ENCODE measurements at places on chromosomes 3 and 15. TPM values are rescaled to one million over a fixed set of nuclear protein-coding genes. Genes with fewer than 3 reads are reported as not detected.

PLA2G4E gene
- not detected for total RNA-seq

DNA sequence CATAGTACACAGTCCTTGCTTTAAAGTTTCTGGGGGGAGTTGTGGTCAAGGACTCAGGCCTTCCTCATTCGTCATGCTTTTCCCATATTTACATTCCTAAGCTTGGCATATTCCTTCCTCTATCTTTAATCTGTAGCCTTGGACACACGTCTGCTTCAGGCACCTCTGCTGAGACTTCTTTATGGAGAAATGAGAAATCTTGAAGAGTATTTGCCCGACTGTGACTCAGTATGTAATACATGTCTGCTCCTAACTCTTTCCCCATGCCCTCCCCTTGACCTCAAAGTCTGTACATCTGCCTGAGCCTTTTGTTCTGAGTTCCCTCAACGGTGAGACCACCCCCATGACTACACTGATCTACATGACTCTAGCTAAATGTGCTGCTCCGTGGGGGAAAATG lies 246.1 kb downstream of the SI start:
- DNase-seq = no peak

DNA sequence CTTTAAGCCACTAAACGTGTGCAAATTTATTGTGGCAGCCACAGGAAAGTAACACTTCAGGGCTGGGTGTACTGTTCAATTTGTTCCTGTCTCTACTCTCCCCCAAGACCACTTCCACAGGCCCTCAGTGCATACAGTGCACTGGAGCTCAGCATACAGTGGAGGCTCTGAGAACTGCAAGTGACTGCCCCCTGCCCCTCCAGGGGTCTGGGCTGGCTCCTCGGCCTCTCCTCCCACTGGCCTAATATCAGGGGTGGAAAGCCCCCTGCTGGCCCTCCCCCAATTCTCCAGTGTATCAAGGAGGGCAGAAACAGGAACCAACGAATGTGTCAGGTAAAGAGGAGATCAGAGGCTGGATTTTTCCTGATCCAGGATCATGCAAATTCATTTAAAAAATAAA lies 19.9 kb upstream of the HEG1 start:
- DNase-seq = no peak

DNA sequence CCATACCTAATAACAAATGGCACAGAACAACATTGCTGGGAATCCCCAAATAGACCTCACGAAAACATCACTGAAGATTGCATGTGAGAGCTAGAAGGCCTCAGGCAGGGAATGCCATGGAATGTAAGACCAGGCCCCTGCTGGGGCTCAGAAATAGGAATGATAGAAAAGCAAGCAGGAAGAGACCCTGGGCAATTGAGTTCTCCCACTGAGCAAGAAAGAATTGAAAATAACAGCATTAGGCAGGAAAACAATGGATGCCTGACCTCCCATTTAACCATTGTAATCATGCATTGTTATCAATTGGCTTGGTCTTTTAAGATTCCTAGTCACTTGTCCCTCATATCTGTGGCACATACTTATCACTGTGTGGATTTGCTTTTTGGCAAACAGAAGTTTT lies 581.6 kb downstream of the FHIT start:
- no peak for DNase-seq

GRCh38 chr15:70487387-70487740 lies 276.0 kb downstream of the UACA start:
- DNase-seq = no peak

DNA sequence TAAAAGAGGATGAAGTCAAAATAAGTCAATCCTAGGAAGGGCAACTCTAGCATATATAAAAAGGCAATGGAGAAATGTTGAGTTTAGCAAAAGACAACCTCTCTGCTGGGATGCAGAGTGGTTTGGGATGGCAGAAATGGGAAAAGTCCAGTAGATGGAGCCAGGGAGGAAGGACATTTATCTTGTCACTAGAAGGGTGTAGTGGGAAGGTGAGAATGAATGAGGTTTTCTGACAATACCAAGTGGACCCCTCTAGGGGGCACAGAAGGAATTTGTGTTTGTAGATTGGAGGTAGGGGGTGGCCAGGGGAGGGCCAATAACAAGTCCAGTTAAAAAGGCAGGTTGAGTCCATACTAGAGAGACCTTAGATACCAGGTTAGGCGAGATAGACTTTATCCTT lies 80.0 kb downstream of the THSD4 start:
- no peak for DNase-seq

DNA sequence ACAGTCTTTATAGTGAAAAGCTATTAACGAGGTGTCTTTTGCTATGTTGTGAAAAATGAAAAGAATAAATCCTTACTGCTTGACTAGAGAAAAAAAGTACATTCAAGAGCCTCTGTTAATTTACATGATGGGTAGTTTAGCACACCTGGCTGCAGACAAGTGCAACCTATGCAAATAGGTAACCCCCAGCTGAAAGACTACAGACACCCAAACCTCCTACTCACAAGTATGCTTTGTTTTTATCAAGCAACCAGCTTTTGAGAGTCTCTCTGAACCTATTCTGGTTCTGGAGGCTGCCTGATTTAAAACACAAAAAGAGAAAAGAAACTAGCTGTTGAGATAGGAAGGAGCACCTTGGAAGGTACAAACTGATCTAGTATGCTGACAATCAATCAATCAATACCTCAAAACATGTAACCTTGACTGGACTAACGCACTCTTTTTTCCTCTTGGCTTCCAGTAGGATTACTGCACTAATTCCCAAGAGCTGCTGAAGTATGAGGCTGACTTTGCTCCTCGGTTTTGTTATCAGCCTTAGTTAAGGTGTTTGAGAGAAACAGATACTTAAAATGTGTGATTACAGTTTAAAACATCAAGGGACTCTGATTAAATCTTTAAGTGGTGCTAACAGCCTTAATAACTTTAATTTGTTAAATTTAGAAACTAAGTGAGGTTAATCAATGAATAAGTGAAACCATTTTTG lies 63.6 kb downstream of the OSBPL10 start:
- DNase-seq = no peak

DNA sequence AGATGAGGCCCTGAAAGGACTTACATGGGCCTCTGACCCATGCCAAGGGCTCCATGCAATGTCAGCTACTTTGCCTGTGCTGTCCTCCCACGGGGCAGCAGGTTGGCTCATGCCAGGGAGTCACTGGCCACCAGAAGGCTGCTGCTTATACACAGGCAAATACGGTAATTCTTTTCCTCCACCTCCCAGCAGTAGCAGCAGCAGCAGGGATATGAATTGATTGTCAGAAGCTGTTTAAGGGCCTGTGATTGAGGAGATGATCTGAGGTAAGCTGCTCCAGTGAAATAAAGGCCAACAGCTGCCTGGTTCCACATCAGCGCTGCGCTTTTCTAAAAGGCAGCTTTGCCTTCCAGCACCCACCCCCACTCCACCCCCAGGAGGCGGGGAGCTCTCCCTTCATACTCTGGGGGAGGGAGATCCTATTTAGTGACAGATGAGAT lies 250.5 kb downstream of the SHQ1 start:
- DNase-seq = no peak

GRCh38 chr3:140510303-140510861 lies 167.5 kb upstream of the TRIM42 start:
- no peak for DNase-seq

ROPN1 gene
- not detected for total RNA-seq

DNA sequence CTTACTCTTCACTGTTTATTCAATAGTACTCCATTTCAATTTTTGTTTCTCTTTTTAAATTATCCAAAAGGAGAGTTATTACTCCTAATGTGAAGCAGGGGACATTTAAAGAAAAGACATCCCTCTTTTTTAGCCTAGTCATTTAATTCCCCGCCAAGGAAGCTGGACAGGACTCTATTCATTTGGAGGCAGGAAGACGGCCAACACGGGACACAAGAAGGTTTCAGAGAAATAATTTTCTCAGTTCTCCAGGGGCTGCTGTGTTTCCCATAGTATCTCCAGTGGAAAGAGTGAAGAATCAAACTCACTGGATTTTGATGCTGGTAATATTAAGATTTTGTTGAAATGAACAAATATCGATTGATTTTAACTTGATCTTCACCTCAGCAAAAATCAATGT lies 833.7 kb downstream of the ROBO2 start:
- no peak for DNase-seq

DNA sequence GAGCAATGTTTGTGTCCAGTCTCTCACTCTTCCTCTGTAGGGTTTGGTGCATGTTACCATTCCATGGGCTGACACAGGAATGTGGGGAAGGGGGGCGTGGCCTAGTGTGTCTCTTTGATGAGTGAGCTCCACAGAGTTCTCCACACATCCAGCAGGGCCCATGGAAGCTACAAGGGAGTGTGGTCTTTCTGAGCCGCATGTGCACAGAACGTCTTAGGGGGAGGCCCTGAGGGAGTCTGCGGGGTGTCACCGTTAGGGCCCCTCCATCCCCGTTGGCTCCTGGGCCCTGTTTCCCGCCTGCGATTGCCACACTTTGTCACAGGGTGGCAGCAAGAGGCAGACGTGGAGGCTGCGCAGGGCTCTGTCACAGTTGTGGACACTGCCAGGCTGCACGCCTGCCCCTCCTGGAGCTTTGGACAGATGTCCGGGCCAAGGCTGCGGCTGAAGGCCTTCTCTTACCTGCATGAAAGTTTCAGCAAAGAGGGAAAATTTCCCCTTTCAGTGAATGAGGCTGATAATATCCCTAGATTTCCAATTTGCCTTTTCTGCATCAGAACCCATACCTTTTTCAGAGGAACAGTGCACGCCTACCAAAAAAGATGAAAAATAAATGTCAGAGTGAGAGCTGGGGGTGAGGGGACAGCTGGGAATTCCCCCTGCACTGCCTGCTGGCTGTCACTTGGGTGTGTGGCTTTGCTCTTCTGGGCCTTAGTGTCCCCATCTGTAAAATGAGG lies 24.3 kb downstream of the CACNA2D3 start:
- no peak for DNase-seq

PDZRN3 gene
- total RNA-seq = not detected

- no peak for DNase-seq
These were observed 11.1 kb downstream of the ZBTB38 start for GRCh38 chr3:141379250-141379966.

DNA sequence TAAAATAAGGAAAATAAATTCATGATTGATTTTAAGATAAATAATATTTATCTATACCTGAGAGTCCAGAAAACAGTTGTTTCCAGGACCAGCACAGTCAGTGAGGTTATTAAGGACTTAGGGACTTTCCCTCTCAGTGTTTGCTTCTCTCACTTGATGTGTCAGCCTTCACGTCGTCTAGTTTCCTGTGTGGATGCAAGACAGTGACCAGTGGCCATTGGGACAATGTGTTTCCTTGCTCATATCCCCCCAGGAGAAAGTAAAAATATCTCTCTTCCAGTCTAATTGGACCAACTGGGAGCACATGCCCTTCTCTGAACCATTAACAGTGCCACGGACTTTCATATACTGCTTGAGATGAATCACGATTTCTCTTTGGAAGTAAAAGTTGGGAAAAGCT lies 157.8 kb upstream of the CTNNB1 start:
- no peak for DNase-seq

TM4SF4 gene
- total RNA-seq = not detected

- no peak for DNase-seq
These were observed 59.2 kb upstream of the APEH start for GRCh38 chr3:49614936-49615335.

EFCC1 gene
- 0.28 TPM for total RNA-seq

- no peak for DNase-seq
These were observed 41.9 kb downstream of the CACNA1D start for GRCh38 chr3:53536282-53536681.

DNA sequence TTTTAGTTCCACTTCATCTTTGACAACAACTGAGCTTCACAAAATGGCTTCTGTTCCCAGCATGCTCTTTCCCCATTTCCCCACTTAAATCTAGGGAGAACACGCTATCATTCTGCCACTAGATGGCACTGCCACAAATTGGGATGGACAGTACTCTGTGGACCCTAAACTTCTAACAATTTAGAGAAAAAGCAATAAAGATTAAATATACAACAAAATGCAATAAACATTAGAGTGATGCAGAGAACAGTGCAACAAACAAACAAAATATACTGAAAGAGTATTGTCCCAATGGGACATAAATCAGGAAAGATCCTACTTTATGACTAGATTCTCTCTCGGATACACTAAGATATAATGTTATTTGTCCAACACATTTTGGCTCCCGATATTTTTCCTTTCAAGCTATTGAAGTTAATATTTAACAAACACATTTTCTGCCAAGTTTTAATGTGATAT lies 169.7 kb upstream of the TMCO5A start:
- peak; percentile 43 for DNase-seq

DNA sequence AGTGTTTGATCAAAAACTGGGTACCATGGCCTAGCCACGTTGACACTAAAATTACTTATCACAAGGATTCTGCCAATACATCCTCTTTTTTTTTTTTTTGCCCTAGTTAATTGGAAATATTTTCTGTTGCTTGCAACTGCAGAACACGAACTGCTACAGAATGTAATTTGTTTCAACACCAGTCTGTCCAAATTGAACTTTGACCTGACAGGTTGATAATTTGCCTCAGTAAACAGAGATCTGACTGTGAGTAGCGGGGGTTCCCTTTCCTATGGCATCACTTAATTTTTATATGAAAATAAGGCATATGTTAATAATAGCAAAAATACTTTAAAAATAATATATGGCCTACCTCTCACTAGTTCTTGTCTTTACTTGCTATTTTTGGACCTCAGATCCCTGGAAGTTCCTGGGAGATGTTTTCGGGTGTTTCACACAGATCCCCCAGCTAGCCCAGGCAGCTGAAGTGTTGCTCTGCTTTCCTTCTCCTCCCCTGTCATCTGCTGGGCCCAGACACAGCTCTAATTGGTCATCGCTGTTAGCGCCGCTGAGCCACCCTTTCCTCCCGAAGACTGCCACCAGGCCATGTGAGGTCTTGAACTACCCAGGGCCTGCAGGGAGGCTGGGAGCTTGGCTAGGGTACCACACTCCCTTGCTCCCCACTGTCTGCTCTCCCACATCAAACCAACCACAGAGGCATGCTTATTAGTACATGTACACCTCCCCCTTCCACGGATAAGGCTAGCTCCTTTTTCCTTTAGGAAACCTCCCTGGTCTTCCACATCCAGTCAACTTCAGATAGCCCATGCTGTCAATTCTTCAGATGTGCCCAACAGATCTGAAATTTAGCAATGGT lies 89.8 kb upstream of the RNF7 start:
- no peak for DNase-seq

C15orf40 gene
- total RNA-seq = 12.5 TPM

DNA sequence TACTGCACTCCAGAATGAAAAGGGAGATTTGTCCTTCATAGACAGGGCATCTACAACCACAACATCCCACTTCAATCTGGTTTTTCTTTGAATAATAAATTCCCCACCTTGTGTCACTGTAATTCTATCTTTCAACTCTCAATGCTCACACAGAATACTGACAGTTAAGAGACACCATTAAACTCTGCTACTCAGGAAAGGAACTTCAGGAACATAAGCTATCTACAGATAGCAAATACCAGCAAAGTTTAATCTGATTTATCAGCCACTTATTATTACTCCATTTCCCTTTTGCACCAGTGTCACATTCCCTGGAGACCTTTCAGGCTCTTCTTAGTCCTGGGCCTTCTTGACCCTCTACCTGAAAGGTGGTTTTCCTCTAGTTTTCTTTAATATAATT lies 152.0 kb upstream of the LPP start:
- no peak for DNase-seq

- DNase-seq = no peak
These were observed 2.9 kb downstream of the RBPMS2 start for GRCh38 chr15:64772488-64772887.

NUTM1 gene
- total RNA-seq = not detected

- no peak for DNase-seq
These were observed 44.2 kb downstream of the CMTM8 start for GRCh38 chr3:32282578-32283154.

- no peak for DNase-seq
These were observed 2.4 kb upstream of the MESD start for GRCh38 chr15:80992006-80992405.

FRMD4B gene
- total RNA-seq = 9.4 TPM

GRCh38 chr3:45980819-45981218 lies 14.8 kb downstream of the FYCO1 start:
- DNase-seq = no peak
